ENCODE measurements at places on chromosomes 6 and 20.

DNA sequence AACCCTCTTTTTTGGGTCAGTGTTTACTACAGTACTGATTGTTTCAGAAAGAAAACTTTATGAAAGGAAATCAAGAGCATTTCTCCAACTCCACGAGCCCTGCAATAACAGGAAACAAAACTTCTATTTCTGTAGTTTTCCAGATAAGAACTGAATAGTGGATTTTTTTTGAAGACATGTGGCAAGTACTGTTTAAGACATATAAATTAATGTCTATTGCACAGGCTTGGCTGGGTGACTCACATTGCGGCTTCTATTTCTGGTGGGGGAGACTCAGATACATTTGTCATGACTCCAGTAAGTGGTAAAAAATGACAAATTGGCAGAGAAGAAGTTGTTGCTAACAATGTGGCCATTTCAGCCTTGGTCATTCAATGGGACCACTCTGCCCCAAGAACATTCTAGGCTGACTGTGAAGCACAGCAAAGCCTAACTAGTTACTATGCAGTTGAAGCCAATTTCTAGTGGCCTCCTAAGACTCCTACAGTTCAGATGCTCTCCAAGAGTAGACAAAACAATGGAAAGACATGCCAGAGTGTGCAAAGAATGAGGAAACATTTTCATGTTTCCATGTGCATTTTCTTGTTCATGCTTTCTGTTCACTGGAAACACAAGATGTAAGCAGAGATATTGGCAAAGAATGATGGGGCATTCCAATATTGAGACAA lies 200.9 kb downstream of the EDN1 start:
- no peak for DNase-seq

DNA sequence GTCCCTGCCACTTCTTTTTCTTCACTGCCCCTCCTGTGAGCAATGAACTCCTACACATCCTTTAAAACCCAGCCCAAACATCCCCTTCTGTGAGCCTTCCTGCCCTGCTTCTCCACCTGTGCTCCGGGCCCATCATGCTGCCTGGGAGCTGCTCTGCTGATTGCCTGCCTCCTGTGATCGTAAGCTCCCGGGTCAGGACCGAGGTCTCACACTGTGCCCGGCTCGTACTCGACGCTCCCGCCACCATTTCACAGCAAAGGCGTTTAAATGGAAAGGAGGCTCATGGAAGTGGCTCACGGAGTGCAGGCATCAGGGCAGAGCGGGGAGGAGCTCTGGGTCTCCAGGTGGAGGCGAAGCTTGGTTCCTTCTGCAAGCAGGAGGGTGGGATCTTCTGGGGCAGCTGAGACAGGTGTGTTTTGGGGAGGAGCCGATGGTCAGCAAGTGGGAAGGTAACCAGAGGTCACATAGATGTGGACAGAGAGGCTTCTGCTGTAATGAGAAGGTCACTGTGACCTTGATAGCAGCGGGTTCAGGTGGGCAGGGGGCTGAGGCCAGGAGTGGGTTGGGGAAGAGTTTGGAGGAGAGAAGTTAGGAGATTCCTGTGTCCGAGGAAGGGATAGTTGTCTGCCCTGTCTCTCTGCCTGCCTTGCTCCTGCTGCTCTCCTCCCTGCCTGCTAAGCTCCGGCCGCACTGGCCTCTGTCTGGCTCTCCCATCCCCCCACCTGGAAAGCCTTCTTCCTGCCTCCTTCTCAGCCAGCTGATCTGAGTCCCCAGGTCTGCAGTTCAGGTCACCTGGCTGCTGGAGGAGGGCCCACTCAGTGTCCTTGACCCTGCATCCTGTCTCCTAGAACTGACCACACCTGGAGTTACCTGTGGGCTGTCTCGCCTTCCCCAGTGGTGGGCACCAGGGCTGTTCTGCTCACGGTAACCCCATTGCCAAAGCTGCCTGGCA lies 52.7 kb upstream of the FRMD1 start:
- DNase-seq = no peak

GRCh38 chr6:81820980-81821379 lies 68.5 kb upstream of the TENT5A start:
- no peak for DNase-seq

DNA sequence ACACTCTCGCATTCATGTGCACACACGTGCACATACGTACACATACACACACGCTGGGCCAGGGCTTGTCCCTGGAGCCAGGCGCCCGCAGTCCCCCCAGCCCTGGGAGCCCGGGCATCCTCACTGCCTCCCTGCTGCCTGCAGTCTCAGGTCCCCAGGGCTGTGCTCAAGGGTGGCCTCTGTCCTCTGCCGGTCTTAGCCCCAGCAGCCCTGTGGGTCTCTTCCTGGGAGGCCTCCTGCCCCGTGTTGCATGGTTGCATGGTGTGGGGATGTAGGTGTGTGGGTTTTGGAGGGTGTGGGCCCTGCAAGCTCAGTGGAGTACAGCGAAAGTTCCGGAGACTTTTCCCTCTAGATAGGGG lies 101.5 kb downstream of the TMEM242 start:
- no peak for DNase-seq

DNA sequence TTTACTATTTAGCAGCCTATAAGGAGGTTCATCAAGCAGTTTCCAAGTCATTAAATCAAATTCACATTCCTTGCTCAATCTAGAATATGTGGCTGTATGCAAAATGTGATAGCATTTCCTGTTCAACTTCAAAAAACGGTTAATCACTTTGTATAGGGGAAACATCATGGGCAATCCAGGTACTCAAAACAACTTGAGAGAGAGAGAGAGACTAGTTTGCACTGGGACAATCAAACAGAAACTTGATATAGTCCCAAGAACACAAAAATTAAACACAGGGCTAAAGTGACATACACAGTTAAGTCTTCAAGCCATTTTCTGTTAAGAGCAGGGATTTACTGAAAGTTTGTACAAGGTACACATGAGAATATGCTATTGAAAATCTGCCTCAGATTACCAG lies 7.4 kb downstream of the CPNE1 start:
- no peak for DNase-seq

DNA sequence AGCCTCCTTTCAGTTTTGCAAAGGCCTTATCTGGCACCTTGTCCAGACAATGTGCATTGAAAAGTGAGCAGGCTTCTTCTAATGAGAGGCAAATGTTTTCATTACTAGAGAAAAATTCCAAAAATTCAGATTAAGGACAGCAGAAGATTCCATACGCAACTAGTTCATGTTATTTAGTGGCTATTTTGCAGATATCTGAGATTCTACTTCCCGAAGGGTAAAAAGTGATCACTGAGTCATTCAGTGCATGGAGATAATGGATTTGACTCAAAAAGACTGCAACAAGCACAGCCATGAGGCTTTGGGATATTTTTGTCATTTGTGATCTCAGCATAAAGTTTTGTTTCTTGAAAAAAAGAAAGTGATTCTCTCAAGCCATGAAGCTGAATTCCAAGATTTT lies 29.9 kb downstream of the METTL24 start:
- no peak for DNase-seq

- DNase-seq = no peak
Observed at GRCh38 chr20:46833360-46833759, 61.3 kb upstream of the EYA2 start.

- no peak for DNase-seq
Observed at GRCh38 chr6:125932451-125932795, 24.1 kb upstream of the HINT3 start.

DNA sequence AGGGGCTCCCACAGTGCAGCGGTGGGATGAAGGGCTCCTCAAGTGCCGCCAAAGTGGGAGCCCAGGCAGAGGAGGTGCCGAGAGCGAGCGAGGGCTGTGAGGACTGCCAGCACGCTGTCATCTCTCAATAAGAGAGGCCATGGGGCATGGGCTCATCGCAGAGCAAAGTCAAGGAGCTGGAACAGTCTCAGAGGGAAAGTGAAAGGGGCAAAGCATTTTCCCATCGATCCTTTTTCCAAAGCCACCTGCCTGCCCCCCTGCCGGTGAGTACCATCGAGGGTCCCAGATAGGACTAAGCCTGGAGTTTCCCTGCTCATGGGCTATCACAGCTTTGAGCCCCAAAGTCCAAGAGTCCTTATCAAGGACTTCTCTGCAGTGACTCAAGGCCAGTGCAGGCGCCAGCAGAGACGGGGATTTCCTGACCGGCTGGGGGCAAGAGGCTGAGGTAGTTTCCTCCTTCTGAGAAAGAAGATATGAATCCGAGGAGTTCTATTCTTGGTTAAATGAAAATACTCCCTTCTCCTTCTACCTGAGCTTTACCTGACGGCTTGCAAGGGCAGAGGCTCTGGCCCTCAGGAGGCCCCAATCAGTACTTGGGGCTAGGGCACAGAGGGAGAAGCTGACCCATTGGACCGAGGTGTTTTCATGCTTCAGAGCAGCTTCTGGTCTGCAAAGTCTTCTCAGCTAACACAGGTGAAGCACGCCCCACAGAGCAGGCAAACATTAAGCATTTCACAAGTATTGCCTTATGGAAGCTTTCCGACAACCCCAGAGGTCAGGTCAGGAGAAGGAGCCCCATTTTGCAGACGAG lies 22.6 kb downstream of the ETV7 start:
- DNase-seq = no peak

DNA sequence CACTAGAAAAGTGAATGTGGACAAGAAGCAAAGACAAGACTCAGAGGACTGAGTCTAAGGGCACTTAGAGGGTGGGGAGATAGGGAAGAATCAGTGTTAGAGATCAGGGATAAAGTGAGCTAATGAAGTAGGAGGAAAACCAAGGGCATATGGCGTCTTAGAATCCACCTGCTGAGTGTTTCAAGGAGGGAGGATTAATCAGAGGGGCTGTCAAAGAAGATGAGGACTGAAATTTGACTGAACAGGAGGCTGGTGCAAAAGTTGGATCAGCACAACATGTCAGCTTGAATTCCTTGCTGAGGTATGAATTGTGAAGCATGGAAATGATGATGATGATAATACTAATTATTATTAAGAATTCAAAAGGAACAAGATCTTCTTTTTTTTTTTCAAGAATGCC lies 39.4 kb downstream of the PLCB4 start:
- no peak for DNase-seq

DNA sequence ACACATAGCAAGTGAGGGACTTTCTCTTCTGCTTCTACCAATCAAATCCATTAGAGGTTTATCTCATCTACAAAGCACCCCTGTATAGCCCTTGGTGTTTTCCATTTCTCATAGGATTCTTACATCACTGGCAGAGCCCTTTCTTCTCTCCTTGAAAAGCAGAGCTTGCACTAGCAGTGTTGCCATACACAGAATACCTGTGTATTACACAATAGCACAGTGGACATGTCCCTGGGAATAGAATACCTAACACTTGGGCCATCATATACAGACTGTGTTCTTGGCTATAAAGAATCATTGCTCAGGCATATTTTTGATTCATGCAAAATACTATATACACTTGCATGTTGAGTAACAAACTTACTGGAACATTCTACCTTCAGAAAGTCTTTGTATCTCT lies 582.0 kb downstream of the KIF16B start:
- DNase-seq = no peak

DNA sequence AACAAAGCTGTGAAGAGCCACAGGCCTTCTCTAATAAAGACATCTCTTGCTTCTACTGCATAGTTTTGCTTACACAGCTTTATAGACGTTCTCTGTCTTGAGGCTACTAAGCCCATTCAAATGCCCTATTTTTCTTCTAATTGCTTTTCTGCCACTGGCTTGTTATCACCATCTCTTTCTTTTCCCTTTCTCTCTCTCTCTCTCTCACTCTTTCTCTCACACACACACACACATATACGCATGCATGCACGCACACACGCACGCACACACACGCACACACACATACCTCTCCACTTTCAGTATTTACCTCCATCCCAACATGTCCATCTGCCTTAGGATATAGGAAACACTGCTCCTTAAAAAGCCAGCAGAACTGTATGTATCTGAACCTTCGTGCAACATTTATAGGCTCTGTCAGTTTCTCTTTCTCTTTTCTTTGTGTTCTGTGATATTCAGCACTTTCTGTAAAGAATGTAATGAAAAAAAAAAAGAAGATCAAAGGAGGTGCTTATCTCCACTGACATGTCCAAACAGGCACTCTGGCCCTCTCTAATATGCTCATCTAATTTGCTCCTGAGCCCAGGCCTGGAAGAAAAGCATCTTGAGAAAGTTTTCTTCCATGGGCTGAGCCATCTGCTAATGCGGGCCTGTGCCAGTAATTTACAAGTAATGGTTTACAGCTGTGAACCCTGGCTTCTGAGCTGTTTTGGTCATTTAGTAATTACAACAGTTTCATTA lies 1046.7 kb upstream of the MAP3K7 start:
- DNase-seq = no peak

DNA sequence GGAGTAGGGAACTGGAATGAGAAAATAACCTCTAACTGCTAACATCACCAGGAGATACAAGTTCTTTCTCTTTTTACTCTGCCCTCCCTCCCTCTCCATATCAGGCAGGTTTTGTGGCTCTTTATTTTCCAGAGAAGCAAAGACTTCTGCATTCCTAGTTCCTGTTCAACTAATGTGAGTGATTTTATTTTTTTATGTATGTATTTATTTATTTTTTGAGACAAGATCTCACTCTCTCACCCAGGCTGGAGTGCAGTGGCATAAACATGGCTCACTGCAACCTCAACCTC lies 6.0 kb upstream of the IER3 start:
- no peak for DNase-seq

- DNase-seq = no peak
Observed at GRCh38 chr6:62672989-62673388, 387.0 kb upstream of the KHDRBS2 start.

- no peak for DNase-seq
Observed at GRCh38 chr20:22716821-22717351, 132.5 kb upstream of the FOXA2 start.

DNA sequence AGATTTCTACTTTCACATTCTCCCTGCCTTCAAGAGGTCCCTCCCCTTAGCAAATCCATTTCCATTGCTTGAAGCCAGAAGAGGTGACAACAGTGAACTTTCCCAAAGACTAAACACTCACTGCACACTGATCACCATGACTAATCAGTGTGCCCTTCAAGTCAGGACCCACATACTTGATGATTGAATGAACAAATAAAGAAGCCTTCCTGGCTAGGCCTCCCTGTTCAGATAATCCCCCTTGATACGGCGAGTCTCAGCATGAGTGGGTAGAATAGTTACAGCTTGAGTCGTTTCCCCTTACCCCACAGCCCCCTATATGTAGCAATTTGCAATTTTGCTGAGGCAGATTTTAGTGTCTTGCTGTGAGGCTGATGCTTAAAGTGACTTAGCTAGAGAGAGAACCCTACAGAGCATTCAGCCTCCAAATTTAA lies 102.2 kb downstream of the UNC5CL start:
- no peak for DNase-seq

Measured in stimulated activated CD8-positive, alpha-beta memory T cell treated with anti-CD3 and anti-CD28 coated beads, Interleukin-2, amount 100 ng/mL, for 48 hours (primary cell).